Hepatic stellate cell (primary cell): ENCODE measurements at places on chromosomes 6 and 20.
A peak's percentile ranks its signal among the peaks of the same experiment; 100 is the strongest.

DNA sequence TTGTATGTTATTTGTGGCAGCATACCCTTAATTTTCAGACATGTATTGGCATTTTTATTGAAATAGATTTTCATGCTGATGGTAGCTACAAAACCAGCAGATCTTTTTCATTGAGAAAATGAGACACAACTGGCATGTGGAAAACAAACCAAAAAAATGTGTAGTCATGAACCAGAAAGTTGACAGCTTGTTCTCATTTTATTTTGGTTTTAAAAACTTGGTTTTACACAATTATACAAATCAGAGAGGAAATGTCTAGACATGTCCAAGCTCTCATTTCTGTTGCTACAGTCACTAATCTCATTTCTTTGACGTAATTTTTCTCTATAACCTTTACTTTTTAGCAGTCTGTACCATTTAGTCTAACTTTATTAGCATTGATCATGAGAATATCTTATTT lies 85.4 kb downstream of the GRIK2 start:
- DNase-seq: no peak

DNA sequence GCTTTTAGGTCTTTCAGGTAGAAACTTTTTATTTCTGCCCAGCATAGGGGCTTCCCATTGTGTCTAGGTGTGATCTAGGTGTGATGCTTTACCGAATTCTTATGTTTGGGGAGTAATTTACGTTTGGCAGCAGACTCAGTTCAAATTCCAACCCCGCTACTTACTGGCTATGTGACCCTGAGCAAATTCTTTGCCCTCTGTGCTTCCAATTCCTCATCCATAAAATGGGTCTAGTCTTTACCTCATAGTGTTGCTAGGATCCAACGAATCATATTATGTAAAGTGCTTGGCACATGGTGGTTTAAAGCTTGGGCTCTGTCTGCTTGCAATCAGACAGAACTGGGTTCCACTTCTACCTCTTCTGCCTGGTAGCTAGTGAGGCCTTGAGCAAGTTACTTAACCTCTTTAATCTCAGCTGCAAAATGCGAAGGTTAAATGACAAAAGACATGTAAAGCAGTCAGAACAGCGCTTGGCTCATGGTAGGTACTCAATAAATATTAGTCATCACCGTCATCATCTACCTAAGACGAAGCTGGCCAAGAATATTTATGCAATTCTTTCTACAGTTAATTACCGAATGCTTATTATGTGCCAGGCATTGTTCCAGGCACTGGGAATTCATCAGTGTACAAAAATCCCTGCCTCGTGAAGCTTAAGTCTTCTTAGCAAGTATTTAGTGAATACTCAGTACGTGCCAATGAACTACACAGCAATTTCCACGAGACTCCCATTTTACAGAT lies 1.0 kb downstream of the NSFL1C start:
- no peak for DNase-seq

DNA sequence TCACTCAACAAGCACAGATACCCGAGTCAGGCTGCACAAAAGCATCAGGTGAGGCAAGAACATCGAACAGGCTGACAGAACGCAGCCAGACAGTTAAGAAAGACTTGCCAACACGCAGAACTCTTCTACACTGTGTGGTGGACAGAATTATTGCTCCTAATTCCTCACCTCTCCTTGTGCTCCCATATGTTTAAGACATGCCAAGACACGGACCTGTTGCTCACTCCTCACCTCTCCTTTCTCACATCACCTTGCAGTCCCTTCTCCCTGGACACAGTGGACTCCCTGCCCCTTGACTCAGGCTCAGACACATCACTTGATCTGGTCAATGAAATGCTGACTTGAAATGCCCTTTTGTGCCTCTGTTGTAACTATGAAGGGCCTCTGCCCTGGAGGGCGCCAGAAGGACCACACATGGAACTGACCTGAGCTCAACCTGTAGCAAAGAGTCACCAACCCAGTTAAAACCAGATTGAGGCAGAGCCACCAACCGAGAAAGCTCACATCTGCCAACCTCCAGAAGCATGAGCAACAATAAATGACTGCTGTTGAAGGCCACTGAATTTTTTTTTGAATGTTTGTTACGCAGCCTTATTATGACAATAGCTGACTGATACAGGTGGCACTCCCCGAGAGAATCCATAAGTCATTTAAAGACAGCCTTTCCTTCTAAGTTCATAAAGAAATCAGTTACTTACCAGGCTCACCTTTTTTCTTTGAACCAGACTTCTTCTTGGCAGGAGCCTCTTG lies 24.0 kb downstream of the RRBP1 start:
- DNase-seq: no peak

GRCh38 chr6:156826290-156826955 lies 49.2 kb downstream of the ARID1B start:
- DNase-seq: no peak

GRCh38 chr20:17495826-17496225 lies 35.4 kb downstream of the BFSP1 start:
- DNase-seq: no peak

DNA sequence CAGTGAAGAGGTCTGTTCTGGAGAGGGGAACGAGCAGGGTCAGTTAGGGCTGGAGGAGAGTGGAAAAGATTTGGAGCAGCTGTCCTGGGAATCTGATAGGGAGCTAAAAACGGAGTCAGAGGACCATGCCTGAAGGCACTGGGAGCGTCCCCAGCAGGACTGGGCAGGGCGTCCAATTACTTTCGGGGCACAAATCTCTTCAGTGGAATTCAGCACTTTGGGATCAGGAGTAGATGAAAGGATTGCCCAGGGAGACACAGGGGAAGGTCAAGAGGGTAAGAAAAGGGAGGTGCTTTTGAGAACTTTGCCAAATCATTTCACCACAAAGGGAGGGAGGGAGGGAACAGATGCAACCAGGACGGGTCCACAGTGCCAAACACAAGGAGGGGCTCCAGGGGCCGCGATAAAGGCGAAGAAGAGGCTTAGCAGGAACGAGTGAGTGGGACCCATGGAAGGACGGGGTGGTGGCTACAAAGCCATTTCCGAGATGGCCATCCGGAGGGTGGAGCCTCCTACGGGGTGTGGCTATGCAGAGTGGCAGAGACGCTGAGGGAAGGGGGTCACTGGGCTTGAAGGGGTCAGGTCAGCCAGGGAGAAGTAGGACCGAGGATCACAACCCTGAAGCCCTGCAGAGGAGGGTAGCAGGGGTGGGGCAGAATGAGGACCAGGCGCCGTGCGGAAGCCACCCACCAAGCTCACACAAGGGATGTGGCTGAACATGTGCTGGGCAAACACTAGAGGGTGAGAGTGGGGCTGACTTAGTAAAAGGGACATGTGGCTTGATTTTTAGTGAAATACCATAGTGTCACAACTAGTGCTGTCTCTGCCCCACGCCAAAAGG lies 180.0 kb upstream of the RREB1 start:
- DNase-seq: no peak

DNA sequence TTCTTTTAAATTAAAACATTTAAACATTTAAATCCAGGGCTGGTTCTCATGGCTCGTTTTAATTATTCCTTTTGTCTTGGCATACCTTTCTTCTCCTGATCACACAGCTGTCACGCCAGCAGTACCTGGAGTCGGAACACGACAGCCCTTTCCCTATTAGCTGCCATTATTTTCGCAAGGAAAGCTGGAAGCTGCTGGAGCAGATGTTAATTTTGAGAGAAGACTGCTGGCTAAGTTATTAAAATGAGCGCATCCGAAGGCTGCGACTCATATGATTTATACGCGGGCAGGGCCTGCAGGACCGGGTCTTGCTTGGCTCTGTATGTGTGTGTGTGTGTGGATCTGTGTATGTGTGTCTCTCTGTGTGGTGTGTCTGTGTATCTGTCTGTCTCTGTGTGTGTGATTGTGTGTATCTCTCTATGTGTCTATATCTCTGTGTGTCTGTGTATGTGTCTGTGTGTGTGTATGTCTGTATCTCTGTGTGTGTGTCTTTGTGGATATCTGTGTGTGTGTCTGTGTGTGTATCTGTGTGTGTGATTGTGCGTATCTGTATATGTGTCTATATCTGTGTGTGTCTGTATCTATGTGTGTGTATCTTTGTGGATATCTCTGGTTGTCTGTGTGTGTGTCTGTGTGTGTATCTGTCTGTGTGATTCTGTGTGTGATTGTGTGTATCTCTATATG lies 191.5 kb downstream of the CDH4 start:
- DNase-seq: no peak

DNA sequence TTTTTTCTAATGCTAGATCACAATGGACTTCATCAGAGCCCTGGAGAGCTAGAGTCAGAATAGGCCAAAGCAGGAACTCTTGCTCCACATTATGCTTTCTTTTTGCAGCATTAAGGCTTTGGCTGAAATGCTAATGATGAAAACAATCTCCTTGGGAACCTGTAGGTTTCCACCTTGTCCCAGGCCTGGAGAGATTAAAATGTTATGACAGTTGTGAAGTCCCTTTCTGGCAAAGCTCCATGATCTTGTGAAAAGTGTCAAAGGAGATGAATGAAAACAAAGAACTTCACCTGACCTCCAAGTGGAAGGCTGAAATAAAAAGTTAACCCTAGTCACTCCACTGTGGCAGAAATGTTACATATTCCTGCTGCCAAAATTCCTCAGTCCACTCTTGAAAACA lies 64.0 kb upstream of the LRRC1 start:
- DNase-seq: no peak

- DNase-seq: no peak
These were observed 117.1 kb downstream of the SYNDIG1 start for GRCh38 chr20:24586523-24586840.

GRCh38 chr6:16183187-16183664 lies 54.3 kb downstream of the MYLIP start:
- peak; percentile 30 for DNase-seq

GRCh38 chr20:1707588-1708449 lies 50.2 kb upstream of the SIRPG start:
- no peak for DNase-seq

- DNase-seq: no peak
These were observed 7.5 kb downstream of the RFX6 start for GRCh38 chr6:116884530-116884929.

DNA sequence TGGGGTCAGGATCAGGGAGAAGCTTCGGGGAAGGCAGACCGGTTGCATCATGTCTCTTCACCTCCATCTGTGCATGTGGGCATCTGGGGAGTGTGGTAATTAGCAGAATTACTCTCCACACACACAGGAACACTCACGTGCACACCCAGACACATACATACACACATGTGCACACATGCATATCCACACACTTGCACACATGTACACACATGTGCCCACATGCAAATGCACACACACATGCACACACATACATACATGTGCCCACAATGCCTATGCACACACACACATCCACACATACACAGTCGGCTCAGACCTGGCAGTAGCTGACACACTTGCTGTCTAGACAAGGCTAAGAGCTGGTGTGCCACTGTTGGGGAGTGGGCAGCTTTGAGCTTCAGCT lies 212.3 kb upstream of the PMEPA1 start:
- DNase-seq: no peak

DNA sequence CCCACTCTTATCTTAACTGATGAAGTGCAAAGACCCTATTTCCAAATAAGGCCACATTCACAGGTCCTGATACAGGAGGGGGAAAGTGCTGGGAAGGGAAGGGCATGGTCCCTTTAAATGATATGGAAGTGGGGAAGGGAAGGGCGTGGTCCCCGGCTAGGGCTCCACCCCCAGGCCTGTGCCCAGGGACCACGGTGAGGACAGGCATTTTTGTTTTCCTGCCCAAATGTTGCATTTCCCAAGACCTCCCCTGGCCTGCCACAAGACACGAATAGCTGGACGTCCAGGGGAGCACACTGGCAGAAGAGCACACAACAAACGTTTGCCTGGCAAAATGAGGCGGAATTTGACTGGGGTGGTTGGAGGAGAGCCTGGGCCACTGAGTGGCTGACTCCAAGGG lies 16.1 kb upstream of the HFE start:
- no peak for DNase-seq

GRCh38 chr6:54299542-54300269 lies 8.5 kb upstream of the TINAG start:
- DNase-seq: peak; percentile 1

DNA sequence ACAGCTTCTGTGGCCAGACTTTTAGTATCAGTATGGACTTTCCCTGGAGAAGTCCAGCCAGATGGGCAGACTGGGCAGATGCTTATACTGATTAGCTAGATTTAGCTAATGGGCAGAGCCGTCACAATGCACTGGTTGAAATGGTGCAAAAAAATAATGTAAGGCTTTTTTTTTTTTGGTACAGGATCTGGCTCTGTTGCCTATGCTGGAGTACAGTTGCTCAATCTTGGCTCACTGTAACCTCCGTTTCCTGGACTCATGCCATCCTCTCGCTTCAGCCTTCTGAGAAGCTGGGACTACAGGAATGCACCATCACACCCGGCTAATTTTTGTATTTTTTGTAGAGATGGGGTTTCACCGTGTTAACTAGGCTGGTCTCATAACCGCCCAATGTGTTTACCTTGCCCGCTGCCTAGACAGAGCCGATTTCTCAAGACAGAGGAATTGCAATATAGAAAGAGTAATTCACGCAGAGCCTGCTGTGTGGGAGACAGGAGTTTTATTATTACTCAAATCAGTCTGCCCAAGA lies 16.4 kb upstream of the KIFC1 start:
- no peak for DNase-seq

DNA sequence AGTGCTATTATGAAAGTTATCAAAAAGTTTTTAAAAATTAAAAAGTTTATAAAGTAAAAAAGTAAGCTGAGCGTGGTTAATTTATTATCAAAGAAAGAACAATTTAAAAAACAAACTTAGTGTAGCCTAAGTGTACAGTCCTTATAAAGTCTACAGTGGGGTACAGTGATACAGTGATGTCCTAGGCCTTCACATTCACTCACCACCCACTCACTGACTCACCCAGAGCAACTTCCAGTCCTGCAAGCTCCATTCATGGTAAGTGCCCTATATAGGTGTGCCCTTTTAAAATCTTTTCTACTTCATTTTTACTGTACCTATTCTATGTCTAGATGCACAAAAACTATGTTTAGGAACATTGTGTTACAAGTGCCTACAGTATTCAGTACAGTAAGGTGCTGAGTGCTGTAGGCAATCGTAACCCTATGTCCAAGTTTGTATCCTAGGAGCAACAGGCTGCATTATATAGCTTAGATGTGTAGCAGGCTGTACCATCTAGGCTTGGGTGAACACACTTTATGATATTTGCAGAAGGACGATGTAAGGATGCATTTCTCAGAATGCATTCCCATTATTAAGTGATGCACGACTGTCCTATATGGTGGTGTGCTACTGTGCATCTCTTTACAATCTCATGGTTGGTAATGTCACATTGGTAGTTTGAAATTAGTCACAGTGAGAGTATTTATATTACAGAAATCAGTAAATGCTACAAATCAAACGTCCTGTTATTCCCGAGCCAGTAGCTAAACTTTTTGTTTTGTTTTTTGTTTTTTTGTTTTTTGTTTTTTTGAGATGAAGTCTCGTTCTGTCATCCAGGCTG lies 158.3 kb downstream of the GMPR start:
- no peak for DNase-seq

- no peak for DNase-seq
These were observed 113.7 kb upstream of the GGTLC1 start for GRCh38 chr20:24102290-24102689.

GRCh38 chr20:48205786-48206185 lies 420.5 kb upstream of the SULF2 start:
- no peak for DNase-seq

DNA sequence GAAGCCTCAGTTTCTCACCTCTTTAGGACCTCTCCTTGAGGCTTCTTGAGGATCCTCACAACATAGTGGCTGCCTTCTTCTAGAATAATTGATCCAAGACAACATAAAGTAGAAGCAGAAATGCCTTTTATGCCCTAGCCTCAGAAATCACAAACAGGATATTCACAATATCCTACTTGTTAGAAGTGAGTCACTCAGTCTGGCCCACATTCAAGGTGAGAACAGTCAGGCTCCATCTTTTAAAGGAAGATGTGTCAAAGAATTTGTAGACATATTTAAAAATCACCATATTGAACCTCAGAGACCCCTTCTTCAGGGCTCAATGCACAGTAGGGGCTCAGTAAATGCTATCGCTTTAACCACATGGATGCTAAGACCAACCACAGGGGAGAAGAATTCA lies 20.8 kb upstream of the FAM83D start:
- DNase-seq: no peak
